ENCODE measurements at places on chromosomes 7 and 10. TPM values are rescaled to one million over a fixed set of nuclear protein-coding genes. Genes with fewer than 3 reads are reported as not detected.

- no peak overlapping the region for H3K4me3 ChIP-seq
- H3K4me1 ChIP-seq = no peaks in the 10 kb centered on the region
- no peaks in the 10 kb centered on the region for H3K36me3 ChIP-seq
- DNase-seq = no peak
Measured at GRCh38 chr10:131996466-131997365, 15.0 kb upstream of the BNIP3 start.

Gene H2BK1
- total RNA-seq = 2.5 TPM

DNA sequence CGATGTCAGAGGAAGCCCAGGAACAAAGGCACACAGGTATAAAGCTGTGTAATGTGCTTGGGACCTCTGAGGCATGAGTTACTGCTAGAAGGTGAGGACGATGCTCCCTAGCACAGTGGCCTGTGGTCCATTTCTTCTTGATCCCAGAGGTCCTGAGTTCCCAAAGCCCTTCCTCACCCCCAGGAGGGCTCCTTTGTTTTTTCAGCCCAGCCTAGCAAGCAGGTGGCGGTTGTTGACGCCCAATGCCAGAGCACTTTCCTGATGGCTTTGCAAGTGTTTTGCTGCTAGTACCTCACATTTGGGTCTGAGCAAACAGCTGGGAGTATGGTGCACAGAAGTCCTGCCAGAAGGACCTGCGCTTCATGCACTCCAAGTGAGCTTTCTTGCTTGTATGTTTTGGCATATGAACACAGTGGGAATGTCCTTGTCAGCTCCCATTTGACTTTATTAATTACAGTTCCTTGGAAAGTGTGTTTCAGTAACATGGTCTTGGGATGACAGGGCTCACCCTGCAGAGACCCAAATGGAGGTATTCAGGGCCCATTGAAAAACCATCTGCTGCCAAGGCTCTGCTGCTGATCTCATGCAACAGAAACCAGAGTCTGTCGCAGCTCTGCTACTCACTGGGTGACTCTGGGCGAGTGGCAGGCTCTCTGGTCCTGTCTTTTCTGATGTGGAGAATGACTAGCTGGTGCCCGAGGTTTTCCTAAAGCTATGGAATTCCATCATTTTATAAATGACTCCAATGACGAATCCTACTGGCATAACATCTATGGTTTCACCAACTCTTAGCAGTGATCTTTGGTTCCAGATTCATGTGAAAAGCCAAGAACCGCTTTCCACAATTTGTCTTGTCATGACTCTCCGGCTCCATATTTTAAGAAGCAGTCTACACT, 134.9 kb downstream of the ARID5B start:
- no peak overlapping the region for H3K4me3 ChIP-seq
- peaks cover 6% of the 10 kb centered on the region for H3K4me1 ChIP-seq
- H3K36me3 ChIP-seq = no peaks in the 10 kb centered on the region
- no peaks in the 10 kb centered on the region for H3K27me3 ChIP-seq

- H3K27ac ChIP-seq = no peak overlapping the region
- H3K4me1 ChIP-seq = no peaks in the 10 kb centered on the region
- H3K4me3 ChIP-seq = no peak overlapping the region
Measured at GRCh38 chr7:99061001-99061776, 82.7 kb downstream of the SMURF1 start.

GRCh38 chr7:33745934-33746333, 159.4 kb upstream of the BMPER start:
- H3K27ac ChIP-seq = no peak overlapping the region
- peaks cover 18% of the 10 kb centered on the region for H3K4me1 ChIP-seq
- H3K4me3 ChIP-seq = no peak overlapping the region
- no peaks in the 10 kb centered on the region for H3K27me3 ChIP-seq

- H3K27me3 ChIP-seq = no peaks in the 10 kb centered on the region
- H3K4me3 ChIP-seq = no peak overlapping the region
- no peak for DNase-seq
- H3K36me3 ChIP-seq = no peaks in the 10 kb centered on the region
Measured at GRCh38 chr7:148060724-148061123, 529.8 kb upstream of the C7orf33 start.

- no peaks in the 10 kb centered on the region for H3K36me3 ChIP-seq
- no peaks in the 10 kb centered on the region for H3K4me1 ChIP-seq
- no peak overlapping the region for H3K27ac ChIP-seq
- no peak for DNase-seq
- no peak overlapping the region for H3K4me3 ChIP-seq
Measured at GRCh38 chr7:11221984-11222383, 248.3 kb downstream of the PHF14 start.

GRCh38 chr7:39631736-39632308, 8.4 kb downstream of the RALA start:
- peaks cover 11% of the 10 kb centered on the region for H3K36me3 ChIP-seq
- no peak for DNase-seq
- H3K4me3 ChIP-seq = no peak overlapping the region
- H3K27ac ChIP-seq = no peak overlapping the region

Gene FOXI2
- not detected for total RNA-seq

Gene SH2B2
- 2.0 TPM for total RNA-seq

Gene HBP1
- total RNA-seq = 243 TPM

DNA sequence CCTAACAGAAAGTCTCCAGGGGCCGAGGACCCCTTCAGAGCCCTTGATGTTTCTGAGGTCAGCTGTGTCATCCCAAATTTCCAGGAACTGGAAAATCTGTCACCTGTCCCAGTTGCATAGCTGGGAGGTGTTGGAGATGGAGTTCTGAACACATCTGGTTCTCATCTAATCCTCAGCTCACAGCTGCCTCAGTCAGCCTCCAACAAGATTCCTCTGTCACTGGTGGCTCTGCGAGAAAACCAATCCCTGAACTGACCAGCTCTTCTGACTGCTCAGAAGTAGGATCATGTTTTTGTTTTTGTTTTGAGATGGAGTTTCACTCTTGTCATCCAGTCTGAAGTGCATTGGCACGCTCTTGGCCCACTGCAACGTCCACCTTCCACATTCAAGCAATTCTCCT, 37.6 kb upstream of the MYL10 start:
- H3K27me3 ChIP-seq = no peaks in the 10 kb centered on the region
- H3K36me3 ChIP-seq = no peaks in the 10 kb centered on the region
- no peak overlapping the region for H3K4me3 ChIP-seq
- H3K27ac ChIP-seq = no peak overlapping the region
- H3K4me1 ChIP-seq = no peaks in the 10 kb centered on the region

DNA sequence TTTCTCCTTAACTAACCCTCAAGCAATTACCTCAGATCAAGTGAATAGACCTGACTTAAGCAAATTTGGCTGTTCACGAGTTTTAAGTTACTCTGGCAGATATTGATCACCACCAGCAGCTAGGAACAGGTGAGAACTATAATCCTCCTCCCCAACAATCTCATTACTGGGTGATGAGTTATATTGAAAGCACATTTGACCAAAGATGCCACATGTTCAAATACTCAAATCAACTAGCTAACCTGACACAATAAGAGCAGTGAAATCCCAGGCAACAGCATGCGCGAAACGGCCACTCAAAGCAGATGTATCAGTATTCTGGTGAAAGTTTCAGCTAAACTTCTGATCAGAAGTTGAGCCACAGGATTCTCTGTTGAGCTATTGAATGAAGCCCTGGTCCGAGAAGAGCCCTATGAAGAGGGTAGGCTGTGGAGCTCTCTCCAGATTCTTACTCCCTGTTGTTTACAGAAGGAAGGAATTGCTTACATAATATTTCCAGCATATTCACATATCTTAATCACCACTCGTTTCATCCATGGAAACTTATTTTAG, 52.6 kb downstream of the CAV1 start:
- no peaks in the 10 kb centered on the region for H3K4me1 ChIP-seq
- H3K27ac ChIP-seq = no peak overlapping the region
- H3K27me3 ChIP-seq = no peaks in the 10 kb centered on the region
- no peak overlapping the region for H3K4me3 ChIP-seq

GRCh38 chr10:32318476-32318896, 28.5 kb downstream of the EPC1 start:
- no peak overlapping the region for H3K4me3 ChIP-seq
- peak overlapping the region; percentile 64 for H3K27ac ChIP-seq
- H3K27me3 ChIP-seq = no peaks in the 10 kb centered on the region

- H3K36me3 ChIP-seq = no peaks in the 10 kb centered on the region
- no peaks in the 10 kb centered on the region for H3K4me1 ChIP-seq
- H3K27me3 ChIP-seq = no peaks in the 10 kb centered on the region
- no peak for DNase-seq
Measured at GRCh38 chr7:15864626-15864991, 178.1 kb upstream of the MEOX2 start.

Gene OR2A25
- total RNA-seq = not detected

Measured in natural killer cell (primary cell).